ENCODE measurements at places on chromosomes 4 and X. TPM values are rescaled to one million over a fixed set of nuclear protein-coding genes. Genes with fewer than 3 reads are reported as not detected.

GRCh38 chrX:72280321-72280845 lies 3.3 kb upstream of the RPS4X start:
- no peak for DNase-seq

ZNF141 gene
- 9.2 TPM for total RNA-seq

DNA sequence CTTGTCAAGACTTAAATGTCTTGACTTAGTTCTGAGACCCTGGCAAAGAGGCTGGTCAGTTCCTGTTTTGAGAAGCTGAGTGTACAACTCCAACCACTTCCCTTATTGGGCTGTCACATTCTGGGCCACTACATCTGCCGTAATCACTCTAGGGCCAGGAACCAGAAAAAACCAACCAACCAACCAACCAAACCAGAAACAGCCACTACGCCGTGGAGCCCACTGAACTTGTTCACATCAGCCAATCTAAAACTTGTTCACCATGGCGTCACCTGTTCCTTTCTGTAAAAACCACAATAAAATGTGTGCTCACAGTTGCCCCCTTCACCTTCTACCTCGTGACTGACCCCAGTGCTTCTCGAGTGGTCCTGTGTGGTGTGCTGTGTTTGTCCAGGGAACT lies 107.3 kb downstream of the JADE1 start:
- DNase-seq, result no peak

- no peak for DNase-seq
Measured at GRCh38 chr4:7425591-7426468, 8.9 kb downstream of the PSAPL1 start.

DNA sequence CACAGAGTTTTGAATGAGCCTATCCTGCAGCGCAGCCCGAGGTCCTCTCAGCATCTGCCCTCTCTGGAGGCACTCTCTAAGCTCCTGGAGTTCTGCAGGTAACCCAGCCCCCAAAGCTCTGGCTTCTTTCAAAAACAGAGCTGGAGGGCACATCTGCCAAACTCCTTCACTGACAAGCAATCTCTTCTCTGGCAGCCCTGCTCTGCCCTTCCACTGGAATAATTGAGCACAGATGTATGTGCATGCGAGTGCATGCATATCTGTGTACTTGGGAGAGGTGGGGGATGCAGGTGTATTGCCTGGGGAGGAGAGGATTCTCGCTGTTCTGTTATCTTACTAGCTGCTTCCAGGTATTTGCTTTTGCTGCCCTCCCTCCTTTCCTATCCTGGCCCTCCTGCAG lies 22.2 kb upstream of the PLP1 start:
- no peak for DNase-seq

All from left ventricle myocardium superior (tissue), 1 donor.